ENCODE measurements at places on chromosomes 5 and 9.

- no peak for DNase-seq
Observed at GRCh38 chr9:1001838-1002237, 25.4 kb downstream of the DMRT3 start.

DNA sequence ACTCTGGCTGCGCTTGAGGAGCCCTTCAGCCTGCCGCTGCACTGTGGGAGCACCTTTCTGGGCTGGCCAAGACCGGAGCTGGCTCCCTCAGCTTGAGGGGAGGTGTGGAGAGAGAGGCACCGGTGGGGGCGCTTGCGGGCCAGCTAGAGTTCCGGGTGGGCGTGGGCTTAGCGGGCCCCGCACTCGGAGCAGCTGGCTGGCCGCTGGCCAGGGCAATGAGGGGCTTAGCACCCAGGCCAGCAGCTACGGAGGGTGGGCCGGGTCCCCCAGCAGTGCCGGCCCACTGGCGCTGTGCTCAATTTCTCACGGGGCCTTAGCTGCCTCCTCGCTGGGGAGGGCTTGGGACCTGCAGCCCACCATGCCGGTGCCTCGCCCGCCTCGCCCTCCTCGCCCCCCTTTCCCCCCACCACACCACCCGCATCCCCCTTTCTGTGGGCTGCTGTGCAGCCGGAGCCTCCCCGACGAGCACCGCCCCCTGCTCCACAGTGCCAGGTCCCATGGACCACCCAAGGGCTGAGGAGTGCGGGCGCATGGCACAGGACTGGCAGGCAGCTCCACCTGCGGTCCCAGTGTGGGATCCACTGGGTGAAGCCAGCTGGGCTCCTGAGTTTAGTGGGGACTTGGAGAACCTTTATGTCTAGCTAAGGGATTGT, 954.5 kb downstream of the DTWD2 start:
- DNase-seq: no peak

- no peak for DNase-seq
Observed at GRCh38 chr9:82148901-82149461, 160.4 kb downstream of the SPATA31D1 start.

DNA sequence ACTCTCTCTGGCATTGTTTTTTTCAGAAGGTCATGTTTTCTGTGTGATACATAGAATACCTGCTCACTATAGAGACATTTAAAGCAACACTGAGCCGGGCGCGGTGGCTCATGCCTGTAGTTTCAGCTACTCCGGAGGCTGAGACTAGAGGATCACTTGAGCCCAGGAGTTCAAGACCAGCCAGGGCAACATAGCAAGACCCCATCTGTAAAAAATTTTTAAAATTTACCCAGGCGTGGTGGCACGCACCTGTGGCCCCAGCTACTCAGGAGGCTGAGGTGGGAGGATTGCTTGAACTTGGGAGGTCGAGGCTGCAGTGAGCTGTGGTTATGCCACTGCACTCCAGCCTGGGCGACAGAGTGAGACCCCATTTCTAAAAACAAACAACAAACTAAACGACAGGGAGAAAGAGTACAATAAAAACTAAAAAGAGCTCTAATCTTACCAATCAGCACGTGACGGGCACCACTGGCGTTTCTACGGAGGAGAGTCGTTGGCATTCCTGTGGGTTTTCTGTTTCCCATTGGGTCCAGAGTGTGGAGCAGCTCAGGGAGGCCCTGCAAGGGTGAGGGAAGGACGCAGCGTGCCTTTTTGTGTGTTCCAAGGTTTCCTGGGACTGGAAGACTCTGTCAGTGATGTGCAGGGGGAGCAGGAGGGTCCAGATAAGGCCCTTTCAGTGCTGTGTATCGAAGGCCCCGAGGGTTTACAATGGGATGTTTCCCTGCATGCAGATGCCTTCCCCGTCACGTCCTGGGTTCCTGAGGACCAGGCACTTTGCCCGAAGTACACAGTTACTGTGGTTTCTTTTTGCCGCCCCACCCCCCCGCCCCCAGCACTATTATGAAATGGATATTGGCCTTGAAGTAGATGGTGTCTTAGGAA, 7.2 kb upstream of the RNU6ATAC start:
- no peak for DNase-seq

DNA sequence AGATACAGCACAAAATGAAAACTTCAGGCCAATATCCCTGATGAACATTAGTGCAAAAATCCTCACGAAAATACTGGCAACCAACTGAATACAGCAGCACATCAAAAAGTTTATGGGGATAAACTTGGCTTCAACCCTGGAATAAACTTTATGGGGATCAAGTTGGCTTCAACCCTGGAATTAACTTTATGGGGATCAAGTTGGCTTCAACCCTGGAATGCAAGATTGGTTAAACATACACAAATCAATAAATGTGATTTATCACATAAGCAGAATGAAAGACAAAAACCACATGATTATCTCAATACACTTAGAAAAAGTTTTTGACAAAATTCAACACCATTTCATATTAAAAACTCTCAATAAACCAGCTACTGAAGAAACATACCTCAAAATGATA, 213.7 kb upstream of the DMRTA1 start:
- DNase-seq: no peak

DNA sequence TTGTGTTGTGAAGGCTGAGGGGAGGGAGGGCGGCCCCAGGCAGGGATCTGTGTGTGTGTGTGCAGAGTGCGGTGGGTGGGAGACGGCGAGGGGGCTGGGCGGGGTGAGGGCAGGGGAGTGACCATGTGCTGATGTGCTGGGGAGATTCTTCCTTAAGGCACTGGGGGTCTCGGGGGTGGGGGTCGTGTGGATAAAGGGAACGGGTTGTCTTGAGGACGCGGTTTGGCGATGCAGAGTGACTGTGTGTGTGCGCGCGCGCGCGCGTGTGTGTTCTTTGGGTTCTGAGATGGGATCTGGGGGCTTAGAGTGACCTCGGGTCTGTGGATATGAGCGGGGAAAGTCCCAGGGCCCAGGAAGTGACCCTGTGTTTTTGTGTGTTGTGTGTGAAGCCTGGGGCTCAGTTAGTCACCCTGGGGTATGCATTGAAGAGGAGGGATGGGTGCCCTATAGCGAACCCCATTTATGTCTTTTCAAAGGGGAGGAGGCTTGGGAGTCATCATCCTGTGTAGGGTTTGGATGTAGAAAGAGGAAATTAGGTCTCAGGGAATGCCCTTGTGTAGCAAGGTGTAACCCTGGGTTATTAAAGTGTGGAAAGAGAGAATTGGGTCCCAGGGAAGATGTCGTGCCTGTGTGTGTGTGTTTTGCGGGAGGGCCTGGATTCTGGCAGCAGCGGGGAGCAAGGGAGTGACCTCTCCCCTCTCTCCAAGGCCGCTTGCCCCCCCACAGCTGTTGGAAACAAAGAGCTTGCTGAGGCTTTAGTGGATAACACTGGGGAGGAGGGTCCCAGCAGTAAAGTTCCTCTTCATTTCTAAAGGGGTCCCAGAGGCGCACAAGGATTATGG, 1.4 kb downstream of the TMEFF1 start:
- no peak for DNase-seq

DNA sequence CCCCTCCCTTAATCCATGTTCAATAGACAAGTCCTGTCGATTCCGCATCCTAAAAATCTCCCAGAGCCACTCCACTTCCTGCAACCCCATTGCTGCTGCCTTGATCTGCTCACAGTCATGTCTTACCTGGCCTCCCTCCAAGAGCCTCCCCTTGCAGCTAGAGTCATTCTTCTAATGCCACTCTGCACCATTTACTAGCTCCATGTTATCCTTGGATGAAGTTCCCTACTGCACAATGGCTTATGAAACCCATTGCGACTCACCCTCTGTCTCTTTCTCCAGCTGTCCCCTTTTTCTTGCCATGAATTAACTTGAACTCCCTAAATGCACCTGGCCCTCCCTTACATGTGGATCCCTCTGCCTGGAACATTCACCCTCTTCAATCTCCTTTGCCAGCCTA, 39.5 kb downstream of the MEGF10 start:
- DNase-seq: no peak

- no peak for DNase-seq
Observed at GRCh38 chr5:156475182-156476157, 148.5 kb downstream of the SGCD start.

GRCh38 chr5:35939639-35940038, 1.2 kb upstream of the CAPSL start:
- DNase-seq: no peak

- no peak for DNase-seq
Observed at GRCh38 chr5:113607361-113607760, 93.9 kb downstream of the YTHDC2 start.

- no peak for DNase-seq
Observed at GRCh38 chr5:145925803-145926202, 10.6 kb upstream of the SH3RF2 start.

DNA sequence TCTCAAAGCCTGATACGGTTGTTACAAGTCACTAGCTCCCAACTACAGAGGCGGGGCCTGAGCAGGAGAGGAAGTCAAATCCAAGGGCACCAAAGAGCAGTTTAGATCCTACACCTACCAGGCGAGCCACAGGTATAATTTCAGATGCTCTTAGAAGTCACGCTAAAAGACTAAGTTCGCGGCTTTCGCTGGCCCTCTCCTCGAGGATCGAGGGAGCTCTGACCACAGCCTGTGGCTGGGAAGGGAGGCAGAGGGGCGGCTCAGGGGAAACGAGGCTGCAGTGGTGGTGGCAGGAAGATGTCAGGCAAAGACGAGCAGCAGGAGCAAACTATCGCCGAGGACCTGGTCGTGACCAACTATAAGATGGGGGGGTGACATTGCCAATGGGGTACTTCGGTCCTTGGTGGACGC, 48.6 kb downstream of the SEMA4D start:
- no peak for DNase-seq

GRCh38 chr5:173984218-173984617, 4.8 kb upstream of the C5orf47 start:
- no peak for DNase-seq

DNA sequence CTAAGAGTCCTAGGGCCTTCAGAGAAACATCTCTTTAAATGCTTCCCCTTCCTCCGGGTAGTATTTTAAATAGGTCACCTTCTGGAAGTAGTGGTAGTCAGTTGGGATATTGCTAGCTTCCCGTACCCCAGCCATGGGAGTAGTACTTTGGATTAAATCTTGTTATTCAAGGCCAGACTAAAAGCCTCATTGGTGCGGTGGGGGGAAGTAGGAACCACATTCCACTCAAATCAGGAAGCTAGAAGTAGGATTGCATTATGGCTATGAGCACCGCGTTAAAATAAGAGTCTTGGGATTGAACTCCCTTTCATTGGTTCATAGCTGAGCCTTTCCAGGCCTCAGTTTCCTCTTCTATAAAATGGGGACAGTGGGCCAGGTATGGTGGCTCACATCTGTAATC, 6.7 kb downstream of the KCNIP1 start:
- no peak for DNase-seq

DNA sequence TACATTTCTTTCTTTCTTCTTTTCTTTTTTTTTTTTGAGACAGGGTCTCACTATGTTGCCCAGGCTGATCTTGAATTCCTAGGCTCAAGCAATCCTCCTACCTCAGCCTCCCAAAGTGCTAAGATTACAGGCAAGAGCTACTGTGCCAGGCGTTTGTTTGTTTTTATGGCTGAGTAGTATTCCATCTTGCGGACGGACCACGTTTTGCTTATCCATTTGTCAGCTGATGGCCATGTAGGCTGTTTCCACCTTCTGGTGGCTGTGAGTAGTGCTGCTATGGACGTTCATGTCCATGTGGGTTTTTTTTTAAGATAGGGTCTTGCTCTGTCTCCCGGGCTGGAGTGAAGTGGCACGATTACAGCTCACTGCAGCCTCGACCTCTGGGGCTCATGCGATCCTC, 2.5 kb downstream of the DOK3 start:
- DNase-seq: no peak

DNA sequence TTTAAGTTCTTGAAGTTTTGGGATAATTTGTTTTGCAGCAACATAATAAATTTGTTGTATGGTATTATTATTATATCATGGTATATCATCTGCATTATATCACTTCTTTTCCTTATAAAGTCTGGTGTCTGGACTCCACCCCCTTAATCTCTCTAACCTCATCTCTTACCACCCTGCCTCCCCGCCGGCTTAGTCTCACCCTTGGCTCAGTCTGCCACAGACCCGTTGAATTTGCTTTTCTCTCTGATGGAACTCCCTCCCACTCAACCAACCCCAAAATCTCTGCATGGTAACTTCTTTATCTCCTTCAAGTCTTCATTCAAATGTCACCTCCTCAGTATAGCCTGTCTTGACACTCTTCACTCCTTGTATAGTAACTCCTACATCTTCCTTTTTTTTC, 29.6 kb upstream of the MATR3 start:
- no peak for DNase-seq

GRCh38 chr5:16600946-16601345, 15.9 kb downstream of the RETREG1 start:
- DNase-seq: no peak

DNA sequence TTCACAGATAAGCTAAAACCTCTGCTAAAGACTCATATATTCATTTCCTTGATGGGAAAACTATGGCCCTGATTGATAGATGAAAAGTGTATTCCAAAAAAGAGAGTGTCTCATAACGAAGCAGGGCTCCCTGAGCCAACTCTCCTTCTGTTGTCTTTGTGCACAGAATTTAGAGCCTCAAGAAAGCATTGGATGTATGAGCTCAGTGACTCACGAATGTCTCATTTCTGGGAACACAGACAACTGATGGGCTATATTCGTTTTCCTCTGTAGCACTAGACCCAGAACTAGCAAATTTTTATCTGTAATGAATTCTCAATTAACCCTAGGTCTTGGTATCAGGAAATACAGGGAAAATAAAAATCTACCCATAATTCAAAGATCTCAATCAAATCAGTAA, 88.4 kb downstream of the LMNB1 start:
- DNase-seq: no peak

- no peak for DNase-seq
Observed at GRCh38 chr5:57277085-57277484, 103.2 kb downstream of the GPBP1 start.

DNA sequence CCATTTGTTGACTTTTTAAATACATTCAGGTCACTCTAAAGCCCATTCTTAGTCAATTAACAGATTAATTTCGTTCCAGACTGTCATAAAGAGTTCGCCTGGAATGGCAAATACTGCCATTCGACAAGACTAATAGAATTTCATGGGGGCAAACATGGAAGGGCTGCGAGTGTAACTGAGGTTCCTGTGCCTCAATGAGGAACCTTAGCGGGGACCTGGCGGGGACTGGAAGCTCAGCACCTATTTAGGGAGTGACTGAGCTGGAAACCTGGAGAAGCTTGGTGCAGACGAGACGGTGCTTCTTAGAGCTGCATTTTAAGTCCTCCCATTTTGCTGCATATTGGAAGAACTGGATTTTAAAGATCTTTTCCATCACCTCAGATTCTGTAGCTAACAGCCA, 3.4 kb downstream of the VCAN start:
- no peak for DNase-seq

DNA sequence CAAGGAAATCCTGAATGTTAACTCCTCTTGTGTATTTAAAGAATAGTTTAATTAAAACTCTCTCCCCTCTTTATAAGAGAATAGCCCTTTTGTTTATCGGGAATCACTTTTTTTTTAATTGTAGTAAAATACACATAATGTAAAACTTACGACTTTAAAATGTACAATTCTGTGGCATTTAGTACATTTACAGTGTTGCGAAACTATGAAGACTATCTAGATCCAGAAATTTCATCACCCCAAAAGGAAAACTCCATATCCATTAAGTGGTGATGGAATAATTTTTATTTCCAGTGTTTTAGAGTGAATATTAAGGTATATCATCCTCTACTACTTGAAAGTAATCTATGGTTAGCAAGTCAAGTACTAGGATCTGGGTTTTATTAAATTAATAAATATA, 36.8 kb downstream of the KDM3B start:
- no peak for DNase-seq
